ENCODE measurements at places on chromosomes 6 and 20. TPM values are rescaled to one million over a fixed set of nuclear protein-coding genes. Genes with fewer than 3 reads are reported as not detected.

HEY2 gene
- total RNA-seq, result 2.3 TPM

MEP1A gene
- 4.1 TPM for total RNA-seq

GSTA4 gene
- total RNA-seq, result 44.7 TPM

SLC17A4 gene
- total RNA-seq, result 3.6 TPM

SRMS gene
- not detected for total RNA-seq

- peaks cover 9% of the 10 kb centered on the region for H3K4me1 ChIP-seq
- H3K27ac ChIP-seq, result no peak overlapping the region
- no peak overlapping the region for H3K4me3 ChIP-seq
- no peaks in the 10 kb centered on the region for H3K27me3 ChIP-seq
Observed at GRCh38 chr6:54206510-54206909, 95.3 kb downstream of the MLIP start.

DNA sequence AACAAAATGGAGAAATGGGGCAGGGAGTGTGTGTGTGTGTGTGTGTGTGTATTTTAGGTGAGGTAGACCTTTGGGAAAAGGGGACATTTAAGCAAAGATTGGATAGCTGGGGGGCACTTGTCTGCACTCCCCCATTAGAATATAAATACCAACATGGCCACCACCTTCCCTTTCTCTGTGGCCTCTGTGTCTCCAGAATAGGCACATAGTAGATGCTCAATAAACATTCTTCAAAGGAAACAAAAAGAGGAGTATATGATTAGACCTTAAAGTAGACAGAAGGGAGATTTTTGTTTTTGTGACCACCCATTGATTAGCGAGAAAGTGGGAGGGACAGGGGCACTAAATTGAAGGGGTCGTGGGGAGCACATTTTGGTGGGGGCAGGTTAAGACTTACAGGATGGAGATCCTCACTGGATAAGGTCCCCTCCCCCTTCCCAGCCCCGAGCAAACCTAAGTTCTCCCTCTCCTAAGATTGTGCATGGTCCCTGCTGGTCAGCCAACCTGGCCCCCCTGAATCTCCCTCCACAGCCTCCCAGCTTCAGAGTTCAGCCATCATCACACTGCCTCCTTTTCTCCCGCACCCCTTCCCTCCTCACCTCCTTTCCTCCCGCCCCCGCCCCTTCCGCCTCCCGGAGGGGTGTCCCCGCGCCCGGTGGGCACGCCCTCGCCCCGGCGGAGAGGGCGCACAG lies 514 bp upstream of the TSHZ2 start:
- peak overlapping the region; percentile 73 for H3K27ac ChIP-seq
- H3K27me3 ChIP-seq, result no peaks in the 10 kb centered on the region
- H3K4me1 ChIP-seq, result peaks cover 26% of the 10 kb centered on the region
- H3K36me3 ChIP-seq, result no peaks in the 10 kb centered on the region

- no peaks in the 10 kb centered on the region for H3K4me1 ChIP-seq
- DNase-seq, result no peak
- no peak overlapping the region for H3K4me3 ChIP-seq
- H3K27ac ChIP-seq, result no peak overlapping the region
Observed at GRCh38 chr20:52655395-52655794, 316.8 kb upstream of the TSHZ2 start.

GRCh38 chr6:127879685-127880084 lies 21.2 kb downstream of the THEMIS start:
- peak; percentile 37 for DNase-seq
- no peaks in the 10 kb centered on the region for H3K27me3 ChIP-seq
- no peaks in the 10 kb centered on the region for H3K4me1 ChIP-seq
- H3K4me3 ChIP-seq, result peak overlapping the region; percentile 22
- no peak overlapping the region for H3K27ac ChIP-seq

GRCh38 chr6:160347259-160348222 lies 637 bp upstream of the SLC22A3 start:
- H3K4me1 ChIP-seq, result peaks cover 7% of the 10 kb centered on the region
- H3K27me3 ChIP-seq, result peaks cover 66% of the 10 kb centered on the region
- DNase-seq, result no peak
- peak overlapping the region; percentile 46 for H3K4me3 ChIP-seq
- no peak overlapping the region for H3K27ac ChIP-seq

DNA sequence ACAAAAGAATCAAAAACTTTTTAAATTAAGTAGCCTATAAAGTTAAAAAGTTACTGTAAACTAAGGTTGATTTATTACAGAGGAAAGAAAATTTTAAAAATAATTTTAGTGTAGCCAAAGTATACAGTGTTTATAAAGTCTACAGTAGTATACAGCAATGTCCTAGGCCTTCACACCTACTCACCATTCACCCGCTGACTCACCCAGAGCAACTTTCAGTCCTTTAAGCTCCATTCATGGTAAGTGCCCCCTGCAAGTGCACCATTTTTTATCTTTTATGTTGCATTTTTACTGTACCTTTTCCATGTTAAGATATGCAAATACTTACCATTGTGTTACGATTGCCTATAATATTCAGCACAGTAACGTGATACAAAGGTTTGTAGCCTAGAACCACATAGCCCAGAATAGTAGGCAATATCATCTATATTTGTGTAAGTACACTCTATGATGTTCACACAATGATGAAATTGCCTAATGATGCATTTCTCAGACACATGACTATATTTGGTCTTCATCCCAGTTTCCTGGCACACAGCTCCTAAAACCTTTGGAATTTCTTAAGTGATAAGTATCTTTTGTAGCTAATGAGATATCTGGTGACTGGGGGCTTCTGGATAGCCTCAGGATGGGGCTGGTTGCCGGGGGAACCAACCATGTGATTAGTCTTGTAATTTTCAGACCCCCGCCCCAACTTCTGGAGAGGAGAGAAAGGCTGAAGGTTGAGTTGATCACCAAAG lies 111.0 kb downstream of the MRPL14 start:
- no peak for DNase-seq
- no peaks in the 10 kb centered on the region for H3K4me1 ChIP-seq
- H3K27me3 ChIP-seq, result peaks cover 9% of the 10 kb centered on the region
- H3K27ac ChIP-seq, result no peak overlapping the region

DNA sequence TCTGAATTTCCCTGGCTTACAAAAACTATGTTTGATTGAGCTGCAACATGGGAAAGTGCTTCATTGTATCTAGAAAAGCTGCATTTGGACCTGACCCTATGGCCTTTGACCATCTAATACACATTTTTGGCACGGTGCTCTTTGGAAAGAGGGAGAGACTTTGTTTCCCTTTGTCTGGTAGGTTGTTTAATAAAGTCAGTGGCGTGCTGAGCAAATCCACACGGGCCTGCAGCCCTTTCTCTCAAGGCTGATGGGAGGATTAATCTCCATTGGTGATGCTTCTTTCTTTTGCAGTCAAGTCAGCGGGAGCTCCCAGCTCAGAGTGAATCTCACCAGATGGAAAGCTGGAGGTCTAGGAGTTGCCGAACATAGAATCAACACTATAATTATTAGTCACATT lies 314.7 kb upstream of the CNR1 start:
- H3K27ac ChIP-seq, result no peak overlapping the region
- H3K27me3 ChIP-seq, result no peaks in the 10 kb centered on the region
- H3K4me3 ChIP-seq, result no peak overlapping the region
- no peak for DNase-seq
- H3K36me3 ChIP-seq, result no peaks in the 10 kb centered on the region
- H3K4me1 ChIP-seq, result no peaks in the 10 kb centered on the region

DNA sequence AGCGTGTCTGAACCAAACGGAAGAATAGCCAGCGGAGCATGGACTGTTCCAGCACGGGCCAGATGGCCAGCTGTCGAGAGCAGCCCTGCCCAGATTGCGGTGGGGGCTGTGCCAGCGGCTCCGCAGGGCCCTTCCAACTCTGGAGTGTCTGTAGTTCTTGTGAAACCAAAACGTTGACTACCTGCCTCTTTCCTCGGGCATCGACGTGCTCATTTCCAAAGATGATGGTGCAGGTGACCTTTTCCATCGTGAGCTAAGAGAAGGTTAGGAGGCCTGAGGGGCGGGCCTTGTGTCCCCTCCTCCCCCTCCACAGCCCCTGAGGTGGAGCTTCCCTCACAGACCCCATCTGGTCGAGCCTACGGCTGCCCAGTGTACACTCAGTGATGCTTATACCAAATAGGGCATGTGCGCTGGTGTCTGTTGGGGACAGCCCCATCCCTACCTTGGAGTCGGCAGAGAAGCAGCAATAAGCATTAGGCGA lies 12.9 kb upstream of the C20orf144 start:
- no peaks in the 10 kb centered on the region for H3K27me3 ChIP-seq
- peaks cover 49% of the 10 kb centered on the region for H3K4me1 ChIP-seq
- DNase-seq, result no peak
- peak overlapping the region; percentile 84 for H3K27ac ChIP-seq

GRCh38 chr6:9511157-9511556 lies 903.7 kb downstream of the TFAP2A start:
- H3K4me1 ChIP-seq, result no peaks in the 10 kb centered on the region
- no peak overlapping the region for H3K27ac ChIP-seq
- H3K4me3 ChIP-seq, result no peak overlapping the region
- DNase-seq, result no peak
- no peaks in the 10 kb centered on the region for H3K36me3 ChIP-seq

- H3K36me3 ChIP-seq, result no peaks in the 10 kb centered on the region
- H3K27ac ChIP-seq, result no peak overlapping the region
- H3K27me3 ChIP-seq, result peaks cover 16% of the 10 kb centered on the region
Observed at GRCh38 chr6:3619201-3619600, 132.3 kb downstream of the PXDC1 start.

All from progenitor cell of endocrine pancreas (in vitro differentiated cells).